ENCODE measurements at places on chromosomes 4 and X.

- no peak for DNase-seq
Observed at GRCh38 chr4:103478734-103479133, 241.1 kb downstream of the TACR3 start.

DNA sequence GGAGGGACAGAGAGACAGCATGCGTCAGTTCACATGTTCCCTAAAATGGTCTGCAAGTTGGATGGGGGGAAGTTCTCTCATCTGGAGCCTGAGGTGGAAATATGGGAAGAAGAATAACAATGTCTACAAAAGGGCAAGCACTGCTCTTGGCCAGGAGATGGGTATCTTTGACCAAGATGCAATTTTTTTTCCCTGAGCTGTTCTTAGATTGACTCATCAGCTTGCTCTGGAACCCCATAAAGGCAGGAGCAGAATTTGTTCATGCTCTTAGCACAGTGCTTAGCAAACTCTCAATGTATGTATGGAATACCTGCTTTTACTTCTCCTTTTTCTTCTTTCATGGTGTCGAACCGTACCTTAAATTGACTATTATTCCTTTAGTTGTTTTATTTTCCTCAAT lies 90.5 kb upstream of the ZNF827 start:
- no peak for DNase-seq

GRCh38 chr4:6571608-6572007 lies 3.4 kb upstream of the MAN2B2 start:
- DNase-seq, result no peak

GRCh38 chr4:94574616-94575015 lies 122.9 kb downstream of the PDLIM5 start:
- no peak for DNase-seq

DNA sequence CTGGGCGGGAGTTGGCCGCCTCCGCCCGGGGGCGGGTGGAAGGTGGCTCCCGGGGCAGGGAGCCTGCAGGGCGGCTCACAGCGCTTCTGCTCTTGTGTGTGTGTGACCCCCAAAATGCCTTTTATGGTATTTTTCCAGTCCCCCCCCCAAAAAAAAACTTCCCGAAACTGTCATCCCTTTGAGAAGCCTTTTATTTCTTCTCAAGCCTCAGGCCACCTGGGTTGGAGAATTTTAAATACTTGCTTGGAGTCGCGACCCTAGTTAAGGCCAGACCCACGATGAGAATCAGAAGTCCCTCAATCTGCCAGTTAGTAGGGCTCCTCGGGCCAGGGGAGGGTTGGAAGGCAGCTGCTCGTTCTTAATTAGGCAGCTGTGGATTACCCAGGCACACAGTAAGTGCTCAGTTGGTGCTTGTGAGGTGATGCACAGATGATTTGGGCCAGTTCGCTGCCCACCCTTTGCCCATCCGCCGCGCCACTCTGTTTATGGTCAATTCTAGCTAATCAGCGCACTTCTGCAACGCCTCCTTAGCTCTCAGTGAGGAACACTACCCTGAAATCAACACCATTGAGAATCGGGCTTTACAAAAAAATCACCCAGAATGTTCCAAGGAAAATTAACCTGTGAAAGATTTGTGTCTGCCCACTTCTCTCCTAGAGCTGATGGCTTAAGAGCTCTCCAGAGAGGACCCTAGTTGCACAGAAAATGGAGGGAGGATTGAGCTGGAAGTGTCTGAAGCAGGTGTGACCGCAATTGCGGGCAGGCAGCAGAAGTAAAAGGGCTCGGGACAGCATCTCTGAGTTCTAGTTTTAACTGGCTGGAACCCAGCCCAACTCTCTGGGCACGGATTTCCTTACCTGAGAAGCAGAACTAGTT lies 648 bp upstream of the SCD5 start:
- DNase-seq, result peak; percentile 31

- DNase-seq, result peak; percentile 25
Observed at GRCh38 chrX:56744996-56745395, 16.0 kb downstream of the NBDY start.

DNA sequence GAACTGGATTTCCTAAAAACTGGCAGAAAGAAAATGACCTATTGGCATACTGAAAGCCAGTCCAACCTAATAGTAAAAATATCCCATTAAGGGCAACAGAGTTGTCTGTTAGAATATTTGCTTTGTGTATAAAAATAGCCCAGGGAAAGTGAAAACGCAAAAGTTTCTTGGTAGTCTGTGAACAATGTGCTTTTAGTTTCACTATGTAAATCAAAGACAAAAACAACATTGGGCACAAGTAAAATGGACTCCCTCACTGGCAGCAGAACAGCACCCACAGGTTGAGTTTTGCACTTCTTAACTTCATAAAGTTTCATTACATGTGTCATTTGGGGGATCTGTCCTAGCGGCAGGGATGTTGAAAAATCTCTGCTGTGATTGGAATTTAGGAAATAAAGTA lies 4.3 kb upstream of the FGG start:
- no peak for DNase-seq

DNA sequence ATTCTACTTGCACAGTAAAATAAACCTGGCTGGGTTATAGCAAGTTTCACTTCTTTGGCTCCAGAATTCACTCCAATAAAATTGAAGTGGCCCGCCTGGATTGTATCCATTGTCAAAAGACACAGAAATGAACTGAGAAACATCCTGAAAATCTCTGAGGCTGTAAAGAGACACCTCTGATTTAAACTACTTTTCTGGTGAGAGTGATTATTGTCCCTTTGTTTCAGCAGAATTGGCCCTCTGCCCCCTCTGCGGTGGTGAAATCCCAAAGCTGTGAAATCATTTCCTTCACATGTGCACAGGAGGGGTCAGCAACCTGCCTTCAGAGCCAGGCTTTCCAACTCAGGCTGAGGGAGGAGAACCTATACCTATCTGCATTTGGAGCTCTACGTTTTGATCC lies 23.0 kb downstream of the GAB3 start:
- no peak for DNase-seq

DNA sequence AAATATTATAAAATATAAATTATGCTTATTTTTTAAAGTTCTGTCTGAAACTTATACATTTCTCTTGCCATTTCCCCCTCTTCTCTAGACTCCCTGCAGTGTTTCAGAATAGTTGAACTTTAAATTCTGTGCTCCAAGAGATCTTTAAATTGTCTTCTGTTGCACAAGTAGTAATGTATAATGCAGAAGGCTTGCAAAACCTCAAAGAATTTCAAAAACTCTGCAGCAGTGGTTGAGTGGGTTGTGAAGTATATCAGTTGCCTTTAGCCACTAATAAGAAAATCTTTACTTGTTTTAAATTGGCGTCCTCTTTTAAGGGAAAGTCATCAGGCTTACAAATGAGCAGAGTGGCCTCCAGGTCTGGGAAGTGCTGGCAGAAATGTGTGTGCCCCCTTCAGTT lies 1153.3 kb upstream of the PABPC4L start:
- no peak for DNase-seq

GRCh38 chr4:79920163-79920853 lies 152.7 kb downstream of the ANTXR2 start:
- DNase-seq, result no peak

All from DMS53 (cell line).